ENCODE measurements at places on chromosomes 3 and 15. TPM values are rescaled to one million over a fixed set of nuclear protein-coding genes. Genes with fewer than 3 reads are reported as not detected.

DNA sequence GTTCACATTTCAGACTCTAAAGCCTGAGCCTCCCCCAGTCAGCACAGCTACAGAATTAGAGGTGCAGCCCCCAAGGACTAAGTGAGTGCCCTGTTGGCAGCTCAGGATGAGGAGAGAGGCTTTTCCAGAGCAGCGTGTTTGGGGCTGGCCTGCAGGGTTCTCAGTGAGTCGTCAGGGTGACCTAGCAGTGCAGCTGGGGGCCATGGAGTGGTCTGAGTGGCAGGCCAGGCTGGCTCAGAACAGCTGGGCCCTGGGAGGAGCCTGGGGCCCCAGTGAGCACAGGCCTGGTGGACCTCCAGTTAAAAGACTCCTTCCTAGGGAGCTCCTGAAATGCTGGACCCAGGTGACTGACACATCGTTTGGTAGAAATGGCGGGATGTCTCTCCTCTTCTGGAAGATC, 108.3 kb downstream of the SLC49A4 start:
- DNase-seq = no peak

DNA sequence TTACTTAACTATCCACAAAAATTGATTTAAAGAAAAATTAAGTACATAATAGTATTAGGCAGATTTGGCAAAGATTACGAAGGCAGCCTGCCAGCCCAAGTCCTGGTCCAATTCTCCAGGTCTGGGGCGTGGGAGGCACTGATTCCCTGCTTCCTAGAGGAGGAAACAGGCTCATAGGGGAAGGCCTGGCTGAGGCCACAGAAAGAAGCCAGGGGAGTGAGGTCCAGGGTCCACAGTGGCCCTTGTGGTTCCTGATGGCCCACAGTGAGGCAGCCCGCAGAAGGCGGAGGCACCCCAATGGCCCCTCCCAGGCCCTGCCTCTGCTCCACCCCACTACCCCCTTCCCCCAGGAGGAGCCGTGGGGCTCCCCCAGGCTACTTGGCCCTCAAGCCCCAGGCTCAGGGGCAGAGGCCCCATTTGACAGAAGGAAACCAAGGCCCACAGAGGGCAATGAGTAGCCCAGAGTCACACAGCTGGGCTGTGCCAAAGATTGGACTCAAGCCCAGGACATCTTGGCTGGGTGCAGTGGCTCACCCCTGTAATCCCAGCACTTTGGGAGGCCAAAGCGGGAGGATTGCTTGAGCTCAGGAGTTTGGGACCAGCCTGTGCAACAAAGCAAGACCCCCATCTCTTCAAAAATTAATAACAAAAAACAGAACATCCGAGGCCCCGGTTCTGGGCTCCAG, 21.0 kb downstream of the H1-8 start:
- peak; percentile 46 for DNase-seq

- DNase-seq = no peak
Observed at GRCh38 chr3:184816614-184817013, 4.6 kb downstream of the VPS8 start.

DNA sequence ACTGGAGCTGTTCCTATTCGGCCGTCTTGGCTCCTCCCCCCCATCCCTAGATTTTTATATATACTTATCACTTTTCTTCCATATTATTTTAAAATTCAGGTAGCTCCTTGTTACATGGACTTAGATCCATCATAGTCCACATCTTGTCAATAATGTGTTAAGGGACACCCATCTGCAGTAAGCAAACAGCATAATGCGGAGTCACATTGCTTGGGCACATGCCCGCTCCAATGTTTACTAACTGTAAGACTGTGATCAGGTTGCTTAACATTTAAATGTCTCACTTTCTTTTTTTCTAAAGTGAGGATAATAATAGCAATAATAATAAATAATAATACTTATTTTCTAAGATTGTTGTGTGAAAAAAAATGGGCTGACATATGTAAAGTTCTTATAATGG, 303.2 kb upstream of the SOX14 start:
- no peak for DNase-seq

DNA sequence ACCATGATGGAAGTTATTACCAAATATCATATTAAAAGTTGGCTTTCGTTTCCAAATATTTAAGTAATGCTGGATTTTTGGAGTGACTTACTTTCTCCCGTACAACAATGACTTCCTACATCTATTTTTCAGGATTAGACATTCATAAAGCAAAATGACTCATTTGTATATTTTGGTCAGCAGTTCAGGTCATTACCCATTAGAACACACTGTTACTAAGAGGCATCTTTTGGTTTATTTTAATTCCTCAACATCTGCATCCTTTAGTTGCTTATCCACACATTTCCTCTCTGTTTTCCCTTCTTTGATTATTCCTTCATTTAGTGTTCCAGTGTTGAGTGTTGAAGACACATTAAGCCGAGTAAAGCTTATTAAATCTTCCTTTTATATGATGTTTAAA, 348.2 kb downstream of the NAALADL2 start:
- no peak for DNase-seq

- DNase-seq = no peak
Observed at GRCh38 chr3:158728851-158729250, 3.4 kb downstream of the RARRES1 start.

The AGBL1 gene
- total RNA-seq = not detected

The AMOTL2 gene
- 53.9 TPM for total RNA-seq

GRCh38 chr3:106332884-106333283, 464.1 kb upstream of the CBLB start:
- DNase-seq = no peak

DNA sequence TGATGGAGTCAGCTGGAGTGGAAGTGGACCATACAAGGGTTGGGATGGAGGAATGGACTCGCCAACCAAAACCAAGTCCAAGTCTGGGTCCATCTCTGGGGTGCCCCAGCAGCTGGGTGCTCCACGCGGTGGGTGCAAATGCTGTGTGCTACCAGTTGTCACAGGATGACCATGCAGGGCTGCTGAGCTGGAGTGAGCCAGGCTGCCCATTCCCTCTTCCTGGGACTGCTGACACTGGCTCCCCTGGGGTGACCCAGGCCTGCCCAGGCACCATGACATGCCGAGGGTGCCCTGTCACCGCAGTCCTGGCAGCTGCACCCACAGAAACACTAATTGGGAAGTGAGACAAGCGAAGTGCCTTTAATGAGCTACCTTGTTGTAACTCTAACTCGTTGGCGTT, 140.2 kb downstream of the TPRA1 start:
- no peak for DNase-seq
